Astrocyte (in vitro differentiated cells and primary cell): ENCODE measurements at places on chromosomes 5 and 9. TPM values are rescaled to one million over a fixed set of nuclear protein-coding genes. Genes with fewer than 3 reads are reported as not detected.

- H3K27me3 ChIP-seq, result no peaks in the 10 kb centered on the region
- no peaks in the 10 kb centered on the region for H3K4me1 ChIP-seq
- H3K4me3 ChIP-seq, result no peak overlapping the region
- no peak overlapping the region for H3K27ac ChIP-seq
Observed at GRCh38 chr9:128109050-128109709, 18.3 kb downstream of the PTGES2 start.

DNA sequence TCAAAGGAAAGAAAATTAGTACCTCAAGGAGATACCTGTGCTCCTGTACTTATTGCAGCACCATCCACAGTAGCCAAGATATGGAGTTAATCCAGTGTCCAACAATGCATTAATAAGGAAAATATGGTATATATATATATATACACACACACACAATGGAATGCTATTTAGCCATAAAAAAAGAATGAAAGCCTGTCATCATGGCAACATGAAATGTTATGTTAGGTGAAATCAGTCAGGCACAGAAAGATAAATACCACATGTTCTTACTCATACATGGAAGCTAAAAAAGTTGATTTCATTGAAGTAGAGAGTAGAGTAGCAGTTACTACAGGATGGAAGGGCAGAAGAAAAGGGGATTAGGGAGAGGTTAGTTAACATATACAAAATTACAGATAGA lies 601.5 kb downstream of the ANXA1 start:
- no peaks in the 10 kb centered on the region for H3K27me3 ChIP-seq
- DNase-seq, result peak; percentile 50
- H3K27ac ChIP-seq, result no peak overlapping the region
- no peaks in the 10 kb centered on the region for H3K4me1 ChIP-seq
- no peaks in the 10 kb centered on the region for H3K36me3 ChIP-seq

The RNF44 gene
- total RNA-seq, result 47.8 and 59.8 TPM in 2 replicates

The EGFL7 gene
- total RNA-seq, result 12.3 and 15.5 TPM in 2 replicates

GRCh38 chr5:133360693-133361472 lies 251.5 kb downstream of the FSTL4 start:
- H3K4me3 ChIP-seq, result no peak overlapping the region
- H3K36me3 ChIP-seq, result no peaks in the 10 kb centered on the region
- no peak overlapping the region for H3K27ac ChIP-seq
- H3K27me3 ChIP-seq, result peaks cover 10% of the 10 kb centered on the region
- H3K4me1 ChIP-seq, result no peaks in the 10 kb centered on the region

The NOXA1 gene
- 0.50 and 0.84 TPM in 2 replicates for total RNA-seq

The PCDHGA2 gene
- 0.14 and 0.17 TPM in 2 replicates for total RNA-seq

The IL5 gene
- not detected in 2 replicates for total RNA-seq

DNA sequence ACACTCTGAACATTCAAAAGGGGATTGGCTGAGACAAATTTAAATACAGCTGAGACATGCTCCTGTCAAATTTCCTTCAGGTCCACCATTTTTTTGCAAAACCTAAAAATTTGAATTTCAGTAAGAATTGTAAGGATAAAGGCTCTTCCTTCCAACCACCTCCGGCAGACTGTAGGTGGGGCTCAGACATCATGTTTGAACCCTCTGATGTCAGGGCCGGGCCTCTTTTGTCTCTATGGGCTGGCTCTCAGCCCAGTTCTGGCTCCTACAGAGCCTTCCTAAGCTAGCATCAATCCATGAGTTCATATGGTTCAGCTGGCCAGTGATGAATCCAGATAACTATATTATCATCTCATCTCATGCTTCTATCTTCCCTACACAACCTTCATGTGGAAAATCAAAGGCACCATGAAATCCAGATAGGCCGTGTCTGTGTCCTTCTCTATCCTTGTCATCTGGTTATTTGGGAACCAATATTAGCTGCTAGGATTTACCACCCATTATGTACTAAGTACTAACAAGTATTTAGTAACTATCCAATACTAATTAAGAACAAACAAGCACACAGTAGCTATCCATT lies 44.2 kb downstream of the NIPSNAP3B start:
- no peak overlapping the region for H3K4me3 ChIP-seq
- H3K27me3 ChIP-seq, result no peaks in the 10 kb centered on the region
- H3K27ac ChIP-seq, result no peak overlapping the region
- H3K36me3 ChIP-seq, result peaks cover 40% of the 10 kb centered on the region

- no peak for DNase-seq
- H3K27ac ChIP-seq, result no peak overlapping the region
- H3K4me1 ChIP-seq, result peaks cover 11% of the 10 kb centered on the region
- H3K27me3 ChIP-seq, result no peaks in the 10 kb centered on the region
Observed at GRCh38 chr5:172044631-172045314, 38.3 kb upstream of the FBXW11 start.

DNA sequence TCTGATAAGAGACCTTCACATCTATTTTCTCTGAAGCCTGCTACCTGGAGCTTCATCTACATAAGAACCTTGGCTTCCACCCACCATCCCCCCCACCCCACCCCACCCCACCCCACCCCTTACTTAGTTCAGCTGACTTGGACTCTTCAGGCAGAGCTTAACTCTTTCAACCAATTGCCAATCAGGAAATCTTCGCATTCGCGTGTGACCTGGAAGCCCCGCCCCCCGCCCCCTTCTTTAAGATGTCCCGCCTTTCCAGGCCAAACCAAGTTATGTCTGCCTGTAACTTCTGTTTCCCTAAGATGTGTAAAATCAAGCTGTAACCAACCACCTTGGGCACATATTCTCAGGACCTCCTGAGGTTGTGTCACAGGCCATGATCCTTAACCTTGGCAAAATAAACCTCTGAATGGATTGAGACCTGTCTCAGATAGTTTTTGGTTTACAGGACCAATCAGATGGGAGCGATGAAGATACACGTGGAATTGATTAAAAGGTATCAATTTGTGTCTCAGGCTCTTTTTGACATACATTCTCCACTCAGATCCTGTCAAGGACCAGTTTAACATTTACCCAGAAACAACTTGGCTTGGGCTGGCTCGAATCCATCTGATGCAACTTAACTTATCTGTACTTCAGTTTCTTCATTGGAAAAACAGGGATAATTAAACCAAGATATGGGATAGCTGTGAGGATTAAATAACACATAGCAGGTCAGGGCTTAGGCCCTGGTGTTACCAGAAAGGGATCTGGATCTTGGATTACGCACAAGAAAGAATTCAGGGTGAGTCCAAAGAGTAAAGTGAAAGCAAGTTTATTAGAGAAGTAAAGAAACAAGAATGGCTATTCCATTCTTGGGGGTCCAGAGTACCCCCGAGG lies 43.6 kb downstream of the GALNT12 start:
- H3K4me3 ChIP-seq, result no peak overlapping the region
- H3K36me3 ChIP-seq, result no peaks in the 10 kb centered on the region
- peaks cover 4% of the 10 kb centered on the region for H3K4me1 ChIP-seq
- DNase-seq, result no peak
- peaks cover 2% of the 10 kb centered on the region for H3K27me3 ChIP-seq

- no peak overlapping the region for H3K27ac ChIP-seq
- peaks cover 25% of the 10 kb centered on the region for H3K36me3 ChIP-seq
- no peak for DNase-seq
- peaks cover 21% of the 10 kb centered on the region for H3K4me1 ChIP-seq
- H3K27me3 ChIP-seq, result no peaks in the 10 kb centered on the region
- no peak overlapping the region for H3K4me3 ChIP-seq
Observed at GRCh38 chr9:98226957-98227356, 28.5 kb downstream of the TBC1D2 start.

The FOXD4L4 gene
- 0.14 TPM in 1 of 2 replicates, not detected in the other for total RNA-seq

The GNAQ gene
- 65.7 and 74.9 TPM in 2 replicates for total RNA-seq

GRCh38 chr5:157961896-157962590 lies 103.1 kb upstream of the CLINT1 start:
- no peaks in the 10 kb centered on the region for H3K4me1 ChIP-seq
- peaks cover 2% of the 10 kb centered on the region for H3K27me3 ChIP-seq
- H3K36me3 ChIP-seq, result no peaks in the 10 kb centered on the region
- no peak overlapping the region for H3K4me3 ChIP-seq
- H3K27ac ChIP-seq, result no peak overlapping the region

The NR4A3 gene
- total RNA-seq, result 3.2 and 3.6 TPM in 2 replicates

- H3K36me3 ChIP-seq, result no peaks in the 10 kb centered on the region
- no peaks in the 10 kb centered on the region for H3K4me1 ChIP-seq
- no peak overlapping the region for H3K4me3 ChIP-seq
- DNase-seq, result no peak
Observed at GRCh38 chr5:107496466-107496865, 174.3 kb downstream of the EFNA5 start.

- H3K27me3 ChIP-seq, result no peaks in the 10 kb centered on the region
- peaks cover 44% of the 10 kb centered on the region for H3K4me1 ChIP-seq
- H3K4me3 ChIP-seq, result peak overlapping the region; percentile 30
- peak; percentile 88 for DNase-seq
Observed at GRCh38 chr5:72600391-72600981, 93.3 kb upstream of the ZNF366 start.

DNA sequence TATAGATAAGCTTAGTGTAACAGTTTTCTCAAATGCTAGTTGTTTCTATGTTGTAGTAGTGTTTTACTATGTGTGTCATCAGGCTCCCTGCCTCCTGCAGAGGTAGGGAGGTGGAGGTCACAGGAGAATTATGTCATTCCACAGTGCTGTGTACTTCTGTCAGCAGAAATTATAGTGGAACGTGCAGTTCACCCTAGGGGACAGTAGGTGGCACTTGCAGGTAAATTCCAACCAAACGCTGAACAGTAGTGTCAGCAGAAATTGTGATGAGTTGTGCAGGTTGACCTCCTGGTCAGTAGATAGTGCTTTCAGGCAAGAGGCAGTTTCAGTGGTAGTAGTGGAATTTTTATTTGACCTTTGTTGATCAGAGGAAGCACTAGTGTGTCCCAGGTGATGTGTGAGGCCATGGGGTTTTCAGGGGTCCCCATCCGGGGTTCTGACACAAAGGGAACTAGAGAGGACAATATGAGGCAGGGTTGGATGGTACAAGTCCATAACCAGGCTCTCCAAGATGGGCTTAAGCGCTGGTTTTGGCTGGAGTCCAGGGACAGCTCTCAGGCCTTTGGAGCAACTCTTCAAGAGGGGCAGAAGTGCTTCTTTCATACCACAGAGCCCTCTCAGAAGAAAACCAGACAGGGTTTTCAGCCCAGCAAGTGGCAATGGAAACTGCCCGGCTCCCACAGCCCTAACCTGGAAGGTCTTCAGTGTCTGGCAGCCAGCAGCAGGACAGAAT lies 402.9 kb downstream of the CYLC2 start:
- H3K4me1 ChIP-seq, result peaks cover 3% of the 10 kb centered on the region
- no peak overlapping the region for H3K27ac ChIP-seq
- no peaks in the 10 kb centered on the region for H3K27me3 ChIP-seq

- no peak overlapping the region for H3K27ac ChIP-seq
- H3K4me1 ChIP-seq, result no peaks in the 10 kb centered on the region
- H3K36me3 ChIP-seq, result no peaks in the 10 kb centered on the region
Observed at GRCh38 chr5:131068893-131069643, 96.0 kb downstream of the HINT1 start.

- H3K27me3 ChIP-seq, result no peaks in the 10 kb centered on the region
- H3K4me1 ChIP-seq, result peaks cover 3% of the 10 kb centered on the region
- no peak for DNase-seq
- H3K27ac ChIP-seq, result no peak overlapping the region
- H3K36me3 ChIP-seq, result peaks cover 3% of the 10 kb centered on the region
Observed at GRCh38 chr5:143274952-143275351, 128.5 kb downstream of the NR3C1 start.

The RANBP3L gene
- total RNA-seq, result 0.46 TPM in 1 of 2 replicates, not detected in the other

DNA sequence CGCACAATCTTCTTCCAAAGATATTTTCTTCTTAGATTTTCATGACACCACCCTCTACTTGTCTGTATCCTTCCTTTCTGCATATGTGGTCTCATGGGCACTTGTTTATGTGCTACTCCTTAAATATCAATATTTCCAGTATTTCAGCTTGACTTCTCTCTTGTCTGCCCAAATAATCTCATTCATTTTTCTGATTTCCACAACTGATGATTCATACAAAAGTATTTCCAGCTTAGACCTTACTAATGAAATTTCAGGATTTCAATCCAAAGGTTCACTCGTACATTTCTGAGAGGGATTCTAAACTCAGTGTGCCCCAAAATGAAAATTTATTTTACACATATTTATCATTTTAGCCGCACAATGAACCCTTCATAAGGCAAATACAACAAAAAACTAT lies 928.9 kb upstream of the C9orf72 start:
- H3K4me1 ChIP-seq, result no peaks in the 10 kb centered on the region
- no peak for DNase-seq
- H3K27me3 ChIP-seq, result no peaks in the 10 kb centered on the region
- H3K4me3 ChIP-seq, result no peak overlapping the region
- H3K27ac ChIP-seq, result no peak overlapping the region
- no peaks in the 10 kb centered on the region for H3K36me3 ChIP-seq

The GABRA6 gene
- not detected in 2 replicates for total RNA-seq

GRCh38 chr5:59079622-59080620 lies 497.0 kb downstream of the RAB3C start:
- peaks cover 8% of the 10 kb centered on the region for H3K4me1 ChIP-seq
- peak; percentile 93 for DNase-seq
- no peaks in the 10 kb centered on the region for H3K27me3 ChIP-seq
- H3K27ac ChIP-seq, result peak overlapping the region; percentile 35
- no peaks in the 10 kb centered on the region for H3K36me3 ChIP-seq

The CER1 gene
- total RNA-seq, result 2.2 and 2.8 TPM in 2 replicates

DNA sequence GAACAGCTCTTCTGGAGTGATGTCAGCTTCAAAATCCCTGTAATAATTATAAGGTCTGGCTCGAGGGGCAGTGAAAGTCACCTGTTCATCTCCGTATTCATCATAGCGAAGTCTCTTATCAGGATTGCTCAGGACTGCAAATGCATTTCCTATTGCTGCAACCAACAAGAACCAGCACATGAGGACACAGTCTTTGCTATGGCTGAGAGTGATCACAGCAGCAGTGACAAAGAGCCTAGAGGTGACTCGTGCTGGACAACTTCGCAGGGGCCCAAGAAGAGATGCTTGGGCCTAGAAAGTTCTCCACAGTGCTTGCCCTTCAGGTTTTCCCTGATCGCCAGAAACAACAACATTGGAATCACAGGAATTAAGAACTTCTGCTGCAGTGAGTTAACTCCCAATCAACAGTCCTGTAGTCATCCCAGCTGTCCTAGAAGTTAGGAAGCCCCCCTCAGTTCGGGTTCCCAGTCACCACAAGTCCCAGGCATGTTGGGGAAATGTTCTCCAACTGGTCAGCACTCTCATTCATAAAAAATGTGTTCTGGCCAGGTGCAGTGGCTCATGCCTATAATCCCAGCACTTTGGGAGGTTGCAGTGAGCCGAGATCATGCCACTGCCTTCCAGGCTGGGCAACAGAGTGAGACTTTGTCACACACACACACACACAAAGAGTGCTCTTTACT lies 13.0 kb downstream of the DNAJC18 start:
- peaks cover 8% of the 10 kb centered on the region for H3K4me1 ChIP-seq
- no peak overlapping the region for H3K4me3 ChIP-seq
- peak; percentile 76 for DNase-seq
- no peaks in the 10 kb centered on the region for H3K27me3 ChIP-seq

The PCDHGB2 gene
- total RNA-seq, result 1.4 TPM in 2 replicates

- H3K27me3 ChIP-seq, result peaks cover 12% of the 10 kb centered on the region
- no peak overlapping the region for H3K4me3 ChIP-seq
- DNase-seq, result no peak
- H3K27ac ChIP-seq, result no peak overlapping the region
- no peaks in the 10 kb centered on the region for H3K36me3 ChIP-seq
Observed at GRCh38 chr9:137057545-137057944, 3.7 kb upstream of the ENTPD2 start.

GRCh38 chr9:90969021-90969675 lies 167.5 kb downstream of the SYK start:
- H3K36me3 ChIP-seq, result no peaks in the 10 kb centered on the region
- H3K4me1 ChIP-seq, result peaks cover 36% of the 10 kb centered on the region
- no peak overlapping the region for H3K27ac ChIP-seq
- no peak for DNase-seq

GRCh38 chr9:98909935-98910334 lies 33.8 kb upstream of the COL15A1 start:
- no peak for DNase-seq
- peaks cover 20% of the 10 kb centered on the region for H3K4me1 ChIP-seq
- no peak overlapping the region for H3K4me3 ChIP-seq
- peaks cover 3% of the 10 kb centered on the region for H3K27me3 ChIP-seq
- no peaks in the 10 kb centered on the region for H3K36me3 ChIP-seq
- H3K27ac ChIP-seq, result no peak overlapping the region
